Smooth muscle cell of the pulmonary artery (primary cell): ENCODE measurements at places on chromosomes 11 and 22. TPM values are rescaled to one million over a fixed set of nuclear protein-coding genes. Genes with fewer than 3 reads are reported as not detected.

POTEH gene
- not detected in 2 replicates for total RNA-seq

PAMR1 gene
- total RNA-seq: 74.1 and 303 TPM in 2 replicates

GLYATL1 gene
- total RNA-seq: 0.13 and 0.26 TPM in 2 replicates

HBG2 gene
- not detected in 2 replicates for total RNA-seq

GLYAT gene
- not detected in 2 replicates for total RNA-seq
